ENCODE measurements at places on chromosomes 2 and 18. TPM values are rescaled to one million over a fixed set of nuclear protein-coding genes. Genes with fewer than 3 reads are reported as not detected.
A peak's percentile ranks its signal among the peaks of the same experiment; 100 is the strongest.

Gene RGPD5
- total RNA-seq, result 32.6 TPM

- no peaks in the 10 kb centered on the region for H3K4me1 ChIP-seq
- H3K36me3 ChIP-seq, result no peaks in the 10 kb centered on the region
- H3K4me3 ChIP-seq, result no peak overlapping the region
- no peak overlapping the region for H3K27ac ChIP-seq
- DNase-seq, result no peak
- H3K27me3 ChIP-seq, result no peaks in the 10 kb centered on the region
Measured at GRCh38 chr2:162965191-162965590, 126.6 kb upstream of the KCNH7 start.

- no peaks in the 10 kb centered on the region for H3K4me1 ChIP-seq
- no peak for DNase-seq
- H3K36me3 ChIP-seq, result no peaks in the 10 kb centered on the region
- no peaks in the 10 kb centered on the region for H3K27me3 ChIP-seq
- no peak overlapping the region for H3K4me3 ChIP-seq
Measured at GRCh38 chr2:9416267-9416961, 6.9 kb downstream of the ITGB1BP1 start.

DNA sequence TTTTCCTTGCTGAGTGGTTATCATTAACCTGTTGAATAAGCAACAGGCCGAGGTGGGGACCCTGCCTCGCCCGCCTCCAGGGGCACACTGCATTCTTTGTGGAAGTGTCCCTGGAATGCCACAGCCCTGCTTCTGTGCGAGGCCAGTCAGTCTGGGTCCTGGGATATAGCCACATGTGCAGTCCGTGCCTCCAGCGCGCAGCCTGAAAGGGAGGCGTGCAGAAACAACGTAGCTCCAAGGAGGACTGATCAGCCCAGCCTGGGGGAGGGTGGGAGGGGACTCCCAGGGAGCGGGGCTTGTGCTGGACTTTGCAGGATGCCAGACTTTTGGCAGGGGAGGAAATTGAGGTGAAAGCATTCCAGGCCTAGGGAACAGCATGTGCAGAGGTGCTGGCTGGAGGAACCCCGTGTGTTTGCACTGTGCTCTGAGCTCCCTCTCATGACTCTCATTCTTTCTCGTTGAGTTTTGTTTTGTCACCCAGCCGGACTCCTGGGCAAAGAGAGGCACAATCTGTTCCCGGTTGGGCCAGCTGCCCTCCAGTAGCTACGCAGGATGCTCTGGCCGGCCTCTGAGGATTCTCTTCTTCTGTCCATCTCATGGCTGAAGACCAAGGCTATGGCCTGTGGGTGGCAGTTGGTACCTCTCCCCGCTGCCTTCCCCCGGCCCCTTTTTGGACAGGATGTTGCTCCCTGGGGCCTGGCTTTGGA lies 39.7 kb downstream of the HPCAL1 start:
- H3K4me3 ChIP-seq, result no peak overlapping the region
- no peaks in the 10 kb centered on the region for H3K27me3 ChIP-seq
- no peak for DNase-seq
- H3K27ac ChIP-seq, result peak overlapping the region; percentile 28

Gene TEX44
- total RNA-seq, result not detected

GRCh38 chr2:146982393-146982846 lies 862.4 kb upstream of the ACVR2A start:
- no peak overlapping the region for H3K4me3 ChIP-seq
- peak; percentile 12 for DNase-seq
- H3K27me3 ChIP-seq, result no peaks in the 10 kb centered on the region
- no peaks in the 10 kb centered on the region for H3K4me1 ChIP-seq
- H3K27ac ChIP-seq, result no peak overlapping the region

DNA sequence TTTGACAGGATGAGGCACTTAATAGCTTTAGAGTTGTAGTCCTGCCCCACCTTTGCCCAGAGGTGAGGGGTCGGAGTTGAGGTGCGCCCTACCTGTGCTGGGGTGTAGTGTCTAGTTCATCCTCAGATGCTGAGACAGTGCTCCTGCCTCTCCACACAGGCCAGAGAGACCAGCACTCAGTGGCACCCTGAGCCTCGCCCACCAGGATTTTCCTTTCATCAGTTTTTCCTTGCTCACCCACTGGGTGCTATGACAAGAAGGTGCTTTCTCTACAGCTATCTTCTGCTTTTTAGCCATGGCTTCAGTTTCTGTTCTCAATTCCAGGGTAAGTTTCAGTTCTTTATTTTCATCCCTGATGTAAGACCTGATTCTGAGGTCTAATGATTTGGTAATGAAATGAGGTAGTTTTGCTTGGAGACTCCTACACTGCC lies 16.8 kb upstream of the TMEM131 start:
- DNase-seq, result no peak
- no peak overlapping the region for H3K27ac ChIP-seq
- no peaks in the 10 kb centered on the region for H3K36me3 ChIP-seq
- H3K4me3 ChIP-seq, result no peak overlapping the region
- H3K4me1 ChIP-seq, result no peaks in the 10 kb centered on the region

Gene RESP18
- total RNA-seq, result not detected

Gene METAP1D
- total RNA-seq, result 4.7 TPM

DNA sequence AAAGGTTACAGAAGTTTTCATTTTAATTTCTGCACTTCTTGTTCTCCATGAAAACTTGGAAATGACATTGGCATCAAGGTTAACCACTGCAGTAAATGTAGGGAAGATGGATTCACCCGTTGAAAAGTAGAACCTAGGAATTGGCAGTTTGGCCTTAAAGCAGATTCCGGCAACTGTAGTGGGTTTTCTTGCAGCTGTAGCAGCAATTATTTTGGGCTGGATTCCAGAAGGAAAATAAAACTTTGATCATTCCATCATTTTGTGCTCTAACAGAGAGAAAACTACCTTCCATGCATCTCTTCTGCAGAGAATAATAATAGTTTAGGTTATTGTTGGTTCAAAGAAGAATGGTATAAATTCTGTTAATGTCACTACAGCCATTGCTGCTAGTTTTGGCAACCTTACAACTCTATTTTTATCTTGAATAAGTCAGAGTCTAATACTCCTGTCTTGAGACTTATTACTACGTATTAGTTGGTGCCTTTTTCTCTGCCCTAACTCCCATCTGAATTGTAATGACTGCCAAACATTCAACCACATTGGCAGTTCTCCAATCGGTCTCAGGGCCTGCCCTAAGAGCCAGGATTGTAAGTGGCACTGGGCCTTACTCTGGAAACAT lies 178.1 kb upstream of the PIEZO2 start:
- H3K27me3 ChIP-seq, result no peaks in the 10 kb centered on the region
- no peak for DNase-seq
- no peaks in the 10 kb centered on the region for H3K36me3 ChIP-seq
- no peak overlapping the region for H3K4me3 ChIP-seq

- H3K4me3 ChIP-seq, result no peak overlapping the region
- no peaks in the 10 kb centered on the region for H3K4me1 ChIP-seq
- H3K27ac ChIP-seq, result no peak overlapping the region
- H3K27me3 ChIP-seq, result no peaks in the 10 kb centered on the region
Measured at GRCh38 chr2:22691666-22692065, 693.3 kb upstream of the KLHL29 start.

All from pancreas (tissue), 10 donors.